ENCODE measurements at places on chromosomes 12 and 14.

DNA sequence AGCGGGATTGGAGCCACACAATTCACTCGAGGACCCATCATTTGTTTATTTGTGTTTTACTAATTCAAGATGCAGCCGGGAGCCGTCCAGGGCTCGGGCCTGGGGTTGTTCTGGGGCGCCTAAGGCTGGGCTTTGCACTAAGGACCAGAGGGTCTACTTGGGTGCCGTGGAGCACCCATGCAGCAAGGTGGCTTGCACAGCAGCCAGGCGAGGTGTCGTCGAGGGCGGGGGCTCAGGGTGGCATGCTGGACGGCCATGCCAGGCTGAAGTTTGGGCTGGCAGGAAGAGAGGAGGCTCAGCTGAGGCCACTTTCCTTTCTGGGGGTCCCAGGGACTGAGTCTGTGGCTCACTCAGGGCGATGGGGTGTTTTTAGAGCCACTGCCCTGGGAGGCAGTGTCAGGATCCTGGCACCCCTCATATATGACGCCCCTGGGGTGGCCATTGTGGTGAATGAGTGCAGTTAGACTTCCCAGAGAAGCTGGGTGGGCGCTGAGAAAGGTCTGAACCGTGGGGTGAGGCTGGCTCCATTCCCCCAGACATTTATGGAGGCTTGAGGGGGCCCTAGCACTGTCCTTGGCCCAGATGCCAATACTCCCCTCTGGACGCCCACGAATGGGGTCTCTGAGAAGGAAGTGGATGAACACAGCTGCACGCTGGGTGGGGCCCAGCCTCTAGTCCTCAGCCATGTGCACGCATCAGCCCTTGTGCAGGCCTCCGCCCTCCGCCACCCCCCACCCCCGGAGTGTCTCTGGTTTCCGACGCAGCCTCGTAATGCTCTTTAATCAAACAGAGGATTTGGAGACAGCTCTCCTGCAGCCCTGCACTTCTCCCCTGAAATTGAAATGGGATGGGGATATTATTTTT, 11.3 kb downstream of the MEG3 start:
- DNase-seq: no peak

DNA sequence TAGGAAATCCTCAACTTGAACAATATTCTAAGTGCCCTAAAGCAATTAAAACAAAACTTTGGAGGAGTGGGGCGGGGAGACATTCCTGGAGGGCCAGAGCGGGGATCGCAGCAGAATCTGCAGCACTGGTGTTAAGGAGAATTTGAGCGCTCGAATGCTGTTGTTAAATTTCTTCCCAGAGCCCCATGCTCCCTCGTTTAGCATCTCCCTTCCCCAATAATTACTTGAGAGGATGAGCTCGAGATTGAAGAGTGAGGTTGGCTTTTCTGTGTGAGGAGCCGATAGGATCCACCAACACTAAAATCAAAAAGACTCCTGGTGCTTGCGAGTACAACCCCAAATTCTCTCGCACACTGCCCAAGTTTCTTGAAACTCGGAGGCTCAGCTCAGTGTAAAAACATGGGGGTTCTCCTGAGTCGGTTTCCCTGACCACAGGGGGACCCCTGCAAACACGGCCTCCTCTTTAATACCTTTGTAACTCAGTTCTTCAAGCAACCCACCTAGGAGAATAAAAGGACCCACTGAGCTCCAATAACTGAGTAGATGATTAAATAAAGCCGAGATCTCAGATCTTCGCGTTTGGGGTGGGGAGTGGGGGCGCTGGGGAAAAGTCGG, 10.2 kb upstream of the FOXG1 start:
- no peak for DNase-seq

GRCh38 chr14:95784137-95784536, 70.2 kb upstream of the TCL1A start:
- no peak for DNase-seq

DNA sequence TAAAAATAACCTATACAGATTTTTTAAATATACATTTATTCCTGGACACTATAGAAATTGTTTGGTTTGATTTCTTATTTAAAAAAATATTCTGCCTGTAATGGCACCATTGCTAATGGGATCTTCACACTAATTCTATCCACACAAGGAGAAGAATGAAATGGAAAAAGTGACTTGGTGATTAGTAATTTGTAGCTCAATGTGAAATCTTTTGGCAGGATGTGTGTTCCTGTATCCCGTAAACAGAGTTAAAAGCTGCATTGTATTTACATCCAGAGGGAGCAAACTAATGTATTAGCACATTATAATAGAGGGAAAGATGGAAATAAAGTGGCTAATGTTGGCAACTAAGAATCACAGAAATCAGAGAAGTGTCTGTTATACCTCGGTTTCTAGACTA, 1455.3 kb upstream of the FLRT2 start:
- no peak for DNase-seq

GRCh38 chr12:49990273-49990672, 17.5 kb downstream of the AQP6 start:
- no peak for DNase-seq

- DNase-seq: no peak
Measured at GRCh38 chr14:69673578-69674305, 62.3 kb downstream of the SUSD6 start.

- DNase-seq: no peak
Measured at GRCh38 chr12:13602172-13602571, 379.2 kb downstream of the GRIN2B start.

DNA sequence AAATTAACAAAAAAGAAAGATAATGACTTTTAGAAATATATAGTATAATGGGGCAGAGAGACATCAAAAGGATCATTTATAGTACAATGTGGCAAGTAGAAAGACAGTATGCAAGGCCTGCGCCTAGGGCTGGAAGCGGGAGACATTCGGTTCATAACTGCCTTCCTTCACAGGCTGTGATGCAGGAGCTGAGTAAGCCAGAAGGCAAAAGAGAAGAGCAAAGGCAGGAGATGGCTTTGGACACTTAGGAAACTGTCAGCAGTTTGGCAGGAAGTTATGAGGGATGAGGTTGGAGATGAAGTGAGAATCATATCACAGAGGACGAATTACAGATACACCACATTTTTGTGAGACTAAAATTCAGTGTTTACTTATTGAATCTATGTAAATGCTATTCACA, 97.8 kb downstream of the EPS8 start:
- no peak for DNase-seq

DNA sequence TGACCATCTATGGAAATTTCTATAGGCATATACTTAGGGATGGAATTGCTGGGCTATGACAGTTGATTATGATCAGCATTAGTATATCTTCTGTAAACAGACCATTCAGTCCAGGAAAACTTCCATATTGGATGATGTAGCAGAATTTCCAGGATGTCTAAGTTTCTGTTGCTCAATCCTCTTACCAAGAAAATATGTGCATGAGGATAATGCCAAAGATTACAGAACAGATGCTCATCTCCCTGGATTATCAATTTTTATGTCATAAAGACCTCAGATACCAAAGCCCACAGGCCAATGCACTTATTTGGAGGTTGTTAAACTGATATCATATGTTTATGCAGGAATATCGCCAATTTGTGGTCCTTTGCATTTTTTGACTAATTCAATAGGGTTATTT, 354.4 kb upstream of the FLRT2 start:
- no peak for DNase-seq

- no peak for DNase-seq
Measured at GRCh38 chr14:93150227-93151208, 34.2 kb downstream of the MOAP1 start.

DNA sequence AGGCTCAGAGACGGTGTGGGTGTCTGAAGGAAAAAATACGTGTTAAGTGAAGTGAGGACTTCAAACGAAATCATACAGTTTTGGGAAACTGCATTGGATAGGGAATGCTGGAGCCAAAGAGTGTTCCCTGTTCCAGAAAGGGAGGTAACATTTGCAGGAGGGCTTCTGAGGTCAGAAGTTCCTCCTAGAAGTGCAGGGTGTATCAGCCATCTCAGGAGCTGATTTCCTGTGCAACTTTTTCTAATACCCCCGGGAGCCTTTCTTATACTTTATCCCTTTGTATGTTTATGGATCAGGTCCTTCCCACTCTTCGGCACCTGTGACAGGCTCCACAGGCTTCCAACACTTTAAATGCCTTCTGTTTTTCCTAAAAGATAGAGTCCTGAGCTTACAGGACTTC, 24.9 kb downstream of the ZNF664 start:
- no peak for DNase-seq

All from T-helper 2 cell treated with Interferon-gamma antibody and Interleukin-4, amounts not matched to agents 5 μg/mL and 100 μg/mL, for 36 hours (primary cell).